ENCODE measurements at places on chromosomes 2 and 18. TPM values are rescaled to one million over a fixed set of nuclear protein-coding genes. Genes with fewer than 3 reads are reported as not detected.

DNA sequence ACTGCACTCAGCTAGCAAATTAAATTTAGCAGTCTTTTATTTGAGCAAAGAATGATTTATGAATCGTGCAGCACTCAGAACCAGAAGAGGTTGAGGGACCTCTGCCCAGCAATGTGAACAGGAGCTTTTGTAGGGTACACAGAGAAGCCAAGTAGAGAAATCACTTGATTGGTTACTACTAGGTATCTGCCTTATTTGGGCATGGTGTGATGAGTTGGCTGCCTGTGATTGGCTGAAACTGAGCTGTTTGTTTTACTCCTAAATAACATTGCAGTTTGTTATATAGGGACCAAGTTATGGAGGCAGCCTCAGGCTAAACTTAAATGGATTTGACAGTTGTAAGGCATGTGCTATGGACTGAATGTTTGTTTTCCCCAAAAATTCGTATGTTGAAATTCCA is 122.5 kb downstream of the RDH14 start:
- DNase-seq, result no peak

GRCh38 chr18:49924293-49924983 is 111.1 kb upstream of the ACAA2 start:
- no peak for DNase-seq

DNA sequence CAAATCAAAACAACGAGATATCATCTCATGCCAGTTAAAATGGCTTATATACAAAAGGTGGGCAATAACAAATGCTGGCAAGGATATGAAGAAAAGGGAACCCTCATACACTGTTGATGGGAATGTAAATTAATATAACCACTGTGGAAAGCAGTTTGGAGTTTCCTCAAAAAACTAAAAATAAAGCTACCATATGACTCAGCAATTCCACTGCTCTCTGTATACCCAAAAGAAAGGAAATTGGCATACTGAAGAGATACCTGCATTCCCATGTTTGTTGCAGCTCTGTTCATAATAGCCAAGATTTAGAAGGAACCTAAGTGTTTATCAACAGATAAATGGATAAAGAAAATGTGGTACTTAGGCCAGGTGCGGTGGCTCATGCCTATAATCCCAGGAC is 124.8 kb downstream of the MSTN start:
- DNase-seq, result no peak

GRCh38 chr18:3455907-3456685 is 6.1 kb downstream of the TGIF1 start:
- peak; percentile 81 for DNase-seq

GRCh38 chr2:9230051-9230802 is 23.6 kb downstream of the ASAP2 start:
- DNase-seq, result no peak

GRCh38 chr18:74994502-74995418 is 214.2 kb downstream of the PTGR3 start:
- DNase-seq, result no peak

GRCh38 chr2:158775273-158776027 is 19.7 kb upstream of the DAPL1 start:
- no peak for DNase-seq

DNA sequence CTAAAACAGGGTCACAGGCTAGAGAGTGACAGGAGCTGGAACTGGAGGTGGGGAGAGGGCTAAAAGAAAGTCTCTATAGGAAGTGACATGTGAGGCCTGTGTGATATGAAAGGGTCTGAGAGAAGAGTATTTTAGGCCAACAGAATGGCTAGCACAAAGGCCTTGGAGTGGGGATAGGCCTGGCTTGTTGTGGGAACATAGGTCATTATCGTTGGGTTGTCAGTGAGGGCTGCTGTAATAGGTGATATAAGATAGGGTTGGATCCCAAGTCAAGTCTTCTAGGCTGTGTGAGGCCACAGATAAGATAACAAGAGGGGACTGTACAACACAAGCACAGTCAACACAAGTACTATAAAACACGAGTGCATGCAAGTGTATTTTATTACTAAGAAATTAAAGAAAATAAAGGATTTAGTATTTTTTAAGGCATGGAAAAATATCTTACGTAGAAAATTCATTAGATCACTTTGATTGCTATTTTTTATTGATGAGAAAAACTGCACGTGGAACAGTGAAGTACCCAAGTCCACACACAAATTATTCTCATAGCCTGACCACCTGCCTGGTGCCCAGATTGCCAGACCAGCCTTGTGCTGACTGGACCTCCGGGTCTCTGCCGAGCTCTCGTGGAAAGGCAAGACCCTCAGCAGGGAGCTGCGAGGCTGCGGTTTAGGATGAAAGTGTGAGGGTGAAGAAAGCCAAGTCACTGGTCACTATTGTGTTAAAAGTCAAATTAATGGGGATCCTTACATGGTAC is 14.1 kb downstream of the LTBP1 start:
- DNase-seq, result no peak

- DNase-seq, result no peak
Measured at GRCh38 chr18:44107187-44107586, 573.5 kb upstream of the SETBP1 start.

GRCh38 chr18:26453386-26453901 is 94.9 kb downstream of the KCTD1 start:
- DNase-seq, result no peak

DNA sequence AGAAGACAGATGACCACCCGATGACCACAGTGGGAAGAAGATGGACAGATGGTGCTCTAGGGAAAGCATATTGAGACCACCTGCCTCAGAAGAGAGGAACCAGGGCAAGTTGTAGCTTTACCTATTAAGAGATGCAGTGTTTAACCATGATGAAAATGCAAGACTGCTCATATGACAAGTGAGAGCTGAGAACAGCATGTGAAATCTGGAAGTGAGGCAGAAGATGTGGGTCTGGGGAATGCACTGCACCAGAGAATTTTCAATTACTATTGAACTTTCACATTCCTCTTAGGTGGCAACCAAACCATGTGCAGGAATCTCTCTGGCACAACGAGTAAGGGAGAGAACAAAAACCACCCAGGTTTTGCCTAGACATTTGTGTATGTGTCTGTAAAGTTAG is 184.8 kb upstream of the CRIM1 start:
- no peak for DNase-seq

DNA sequence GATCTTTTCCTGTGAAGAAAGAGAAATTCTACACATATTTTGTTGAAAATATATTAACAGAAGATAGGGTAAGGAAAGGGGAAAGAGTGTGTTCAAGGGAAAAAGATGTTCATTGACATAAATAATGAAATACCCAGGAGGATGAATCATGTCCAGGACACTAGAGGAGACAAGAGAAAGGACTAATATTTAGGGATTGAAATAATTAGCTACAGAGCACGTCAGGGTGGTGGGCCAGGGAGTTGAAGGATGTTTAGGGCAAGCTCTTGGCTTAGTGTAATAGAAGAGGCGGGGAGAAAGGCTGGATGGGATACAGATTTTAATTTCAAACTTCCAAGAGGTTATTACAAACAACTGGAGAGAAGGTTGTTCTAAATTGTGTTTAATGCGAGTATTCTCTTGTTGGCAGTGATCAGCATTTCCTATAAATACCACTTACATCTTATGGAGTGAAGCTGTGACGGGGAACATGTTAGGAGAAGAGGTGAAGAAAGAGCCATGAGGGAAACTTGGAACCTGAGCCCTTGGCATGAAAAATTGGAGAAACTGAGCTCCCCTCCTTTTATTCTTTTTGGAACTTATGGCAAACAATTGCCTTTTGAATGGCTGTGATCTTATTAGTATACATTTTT is 36.6 kb upstream of the CETN1 start:
- DNase-seq, result no peak

GRCh38 chr18:3468833-3469232 is 18.9 kb downstream of the TGIF1 start:
- no peak for DNase-seq

DNA sequence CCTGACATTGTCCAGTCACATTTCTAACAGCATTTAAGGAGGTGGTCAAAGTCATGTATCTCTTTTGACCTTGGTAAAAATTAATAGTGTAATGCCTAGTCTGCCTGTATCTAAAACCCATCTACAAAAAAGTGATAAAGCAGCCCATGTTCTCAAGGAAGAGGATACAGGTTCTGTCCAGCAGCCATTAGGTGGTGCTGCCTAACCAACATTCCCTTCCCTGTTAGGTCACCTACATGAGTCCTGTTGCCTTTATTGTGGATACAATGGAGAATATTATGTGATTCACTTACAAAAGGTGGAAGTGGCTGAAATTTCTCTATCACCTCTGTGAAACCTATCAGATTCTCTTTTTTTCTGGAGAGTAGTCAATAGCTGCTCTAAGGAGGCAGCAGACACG is 52.5 kb downstream of the AQP4 start:
- DNase-seq, result peak; percentile 36

TMEM17 gene
- polyA plus RNA-seq, result 4.2 TPM

GALNT3 gene
- polyA plus RNA-seq, result 8.8 TPM

ASB18 gene
- not detected for polyA plus RNA-seq

SEMA4C gene
- 11.1 TPM for polyA plus RNA-seq
